ENCODE measurements at places on chromosomes 6 and 20. TPM values are rescaled to one million over a fixed set of nuclear protein-coding genes. Genes with fewer than 3 reads are reported as not detected.

GRCh38 chr6:169344750-169345065 is 91.1 kb upstream of the THBS2 start:
- no peak for DNase-seq

DNA sequence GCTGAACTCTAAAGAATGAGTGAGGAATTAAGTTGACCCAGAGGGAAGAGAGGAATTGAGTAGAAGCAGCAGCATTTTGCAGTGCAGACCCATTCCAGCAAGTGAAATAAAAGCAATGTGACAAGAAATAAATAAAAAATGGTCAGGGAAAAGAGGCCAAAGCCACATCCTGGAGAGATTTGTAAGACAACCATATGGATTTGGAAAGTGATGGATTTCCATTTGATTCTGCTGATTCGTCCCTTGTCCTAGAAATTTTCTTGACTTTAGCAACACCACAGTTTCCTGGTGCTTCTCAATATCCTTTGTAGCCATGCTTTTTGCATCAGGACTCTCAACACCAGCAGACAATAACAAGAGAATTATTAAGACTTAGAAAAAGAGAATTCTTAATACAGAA is 29.8 kb downstream of the ANKEF1 start:
- DNase-seq, result no peak

DNA sequence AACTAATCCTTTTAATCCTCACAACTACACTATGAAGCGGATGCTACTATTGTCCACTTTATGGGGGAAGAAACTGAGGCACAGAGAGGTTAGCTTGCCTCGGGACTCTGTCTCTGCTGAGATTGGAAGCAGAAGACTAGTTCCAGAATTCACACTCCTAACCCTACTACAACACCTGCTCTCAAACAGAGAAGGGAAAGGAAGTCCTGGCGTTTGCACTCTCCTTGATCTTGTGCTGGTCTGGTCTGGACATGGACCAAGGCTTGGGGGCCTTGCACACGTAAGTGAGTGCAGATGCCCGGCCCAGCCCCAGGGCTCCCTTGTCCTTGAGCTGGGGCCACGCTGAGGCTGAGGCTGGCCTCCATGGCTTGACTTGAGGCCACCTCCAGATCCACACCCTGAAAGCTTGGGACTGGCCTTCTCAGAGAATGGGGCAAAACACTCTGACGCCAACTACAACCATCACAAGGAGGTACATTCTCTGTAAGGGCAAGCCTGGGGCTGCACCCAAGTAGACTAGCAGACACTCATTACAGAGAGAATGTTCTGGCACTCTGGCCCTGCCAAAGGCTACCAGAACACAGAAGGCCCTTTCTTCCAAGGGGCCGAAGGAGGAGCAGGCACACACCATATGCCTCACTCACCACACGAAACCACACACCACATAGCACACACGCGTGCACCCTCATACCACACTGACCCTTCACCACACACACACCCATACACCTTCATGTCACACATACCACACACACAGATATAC is 33.3 kb upstream of the EZR start:
- DNase-seq, result no peak

- peak; percentile 87 for DNase-seq
These were observed 50.9 kb upstream of the EZR start for GRCh38 chr6:158869826-158870648.

- no peak for DNase-seq
These were observed 148.4 kb upstream of the EYA4 start for GRCh38 chr6:133092771-133093170.

- DNase-seq, result no peak
These were observed 128.6 kb upstream of the ARID1B start for GRCh38 chr6:156648616-156649015.

GRCh38 chr6:166936079-166936787 is 20.1 kb downstream of the RNASET2 start:
- no peak for DNase-seq

DNA sequence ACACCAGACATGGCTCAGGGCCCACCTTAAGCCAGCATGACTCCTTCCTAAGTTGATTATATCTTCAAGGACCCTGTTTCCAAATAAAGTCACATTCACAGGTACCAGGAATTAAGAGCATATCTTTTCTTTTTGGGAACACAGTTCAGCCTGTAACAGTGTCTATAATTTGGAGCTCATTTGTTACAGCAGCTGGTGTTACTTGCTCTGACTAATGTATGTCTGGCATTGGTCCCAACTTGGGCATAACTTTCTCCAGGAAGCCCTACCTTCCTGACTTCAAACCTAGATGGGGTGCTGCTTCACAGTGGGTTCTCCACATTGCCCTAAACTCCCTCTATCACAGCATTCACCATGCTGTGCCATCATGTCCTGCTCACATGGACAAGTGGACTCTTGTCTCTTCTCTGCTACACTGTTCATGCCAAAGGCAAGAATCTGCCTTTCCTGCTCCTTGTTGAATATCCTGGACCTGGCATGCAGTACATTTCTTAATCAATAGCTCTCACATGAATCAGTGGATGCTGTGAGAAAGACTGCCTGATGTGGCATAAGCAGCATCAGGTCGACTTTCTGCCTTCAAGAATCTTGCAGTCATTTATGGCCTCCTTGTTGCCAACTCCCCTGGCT is 117.4 kb upstream of the FOXA2 start:
- no peak for DNase-seq

DNA sequence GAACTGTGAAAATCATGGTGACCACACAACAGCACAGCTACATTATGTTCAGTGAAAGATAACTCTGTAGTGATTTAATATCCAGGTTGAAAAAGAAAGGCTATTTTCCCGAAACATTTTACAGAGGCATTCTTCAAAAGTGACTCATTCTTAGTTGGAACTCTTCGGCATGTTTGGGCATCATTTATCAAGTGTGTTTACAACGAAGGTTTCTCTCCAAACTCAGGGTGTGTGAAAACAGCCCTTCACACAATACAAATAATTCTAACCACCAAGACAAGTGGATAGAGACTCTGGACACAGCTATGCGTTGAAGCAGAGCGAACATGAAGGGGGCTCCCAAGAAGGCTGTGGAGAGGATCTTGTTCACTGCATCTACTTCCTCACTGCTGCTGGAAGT is 57.6 kb downstream of the CBLN4 start:
- no peak for DNase-seq

- no peak for DNase-seq
These were observed 657.5 kb upstream of the GJE1 start for GRCh38 chr6:141475259-141475658.

GRCh38 chr6:42236682-42237473 is 19.2 kb upstream of the MRPS10 start:
- DNase-seq, result no peak

DNA sequence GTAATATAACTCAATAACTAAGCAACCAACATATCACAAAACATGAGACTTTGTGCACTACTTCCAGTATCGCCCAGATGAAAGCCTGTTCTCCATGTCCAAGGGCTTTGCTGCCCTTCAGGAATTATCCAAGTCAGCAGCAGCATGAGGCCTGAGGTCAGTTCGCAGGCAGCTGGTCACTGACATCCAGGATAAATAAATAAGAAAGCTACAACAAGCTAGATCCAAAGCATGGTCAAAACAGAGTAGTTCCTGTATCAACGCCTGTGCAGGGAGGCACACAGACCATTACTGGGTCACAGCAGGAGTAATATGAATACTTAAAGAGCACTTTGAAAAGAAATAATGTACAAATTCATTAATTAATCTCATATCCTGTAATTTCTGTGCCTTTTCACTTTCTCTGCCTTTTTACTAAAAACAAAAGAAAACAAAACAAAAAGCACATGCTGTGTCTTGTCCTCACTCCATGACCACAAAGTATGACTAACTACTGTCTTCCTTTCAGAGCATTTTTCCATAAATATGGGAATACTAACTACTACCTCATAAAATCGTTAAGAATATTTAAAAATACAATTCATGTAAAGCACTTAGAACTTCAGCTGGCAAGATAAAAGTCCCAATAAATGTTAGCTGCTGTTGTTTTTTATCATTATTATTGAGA is 374.9 kb upstream of the IRAK1BP1 start:
- DNase-seq, result no peak

DNA sequence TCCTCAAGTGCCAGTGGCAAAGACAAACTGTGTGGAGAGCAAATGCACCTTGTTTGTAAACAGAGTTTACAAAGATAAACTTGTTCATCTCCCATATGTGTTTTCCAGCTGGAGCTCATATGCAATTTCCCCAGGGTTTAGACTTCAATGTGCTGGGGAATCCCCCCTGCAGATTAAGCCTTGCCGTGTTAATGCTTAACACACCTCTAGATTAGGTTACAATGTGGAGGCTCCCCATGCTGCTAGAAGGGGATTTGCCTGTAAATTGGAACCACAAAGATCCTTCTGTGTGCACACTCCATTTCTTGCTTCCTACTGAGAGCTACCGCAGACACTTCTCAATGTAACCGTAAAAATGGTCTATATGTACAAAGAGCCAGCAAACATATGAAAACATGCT is 263.1 kb downstream of the TBX18 start:
- no peak for DNase-seq

DNA sequence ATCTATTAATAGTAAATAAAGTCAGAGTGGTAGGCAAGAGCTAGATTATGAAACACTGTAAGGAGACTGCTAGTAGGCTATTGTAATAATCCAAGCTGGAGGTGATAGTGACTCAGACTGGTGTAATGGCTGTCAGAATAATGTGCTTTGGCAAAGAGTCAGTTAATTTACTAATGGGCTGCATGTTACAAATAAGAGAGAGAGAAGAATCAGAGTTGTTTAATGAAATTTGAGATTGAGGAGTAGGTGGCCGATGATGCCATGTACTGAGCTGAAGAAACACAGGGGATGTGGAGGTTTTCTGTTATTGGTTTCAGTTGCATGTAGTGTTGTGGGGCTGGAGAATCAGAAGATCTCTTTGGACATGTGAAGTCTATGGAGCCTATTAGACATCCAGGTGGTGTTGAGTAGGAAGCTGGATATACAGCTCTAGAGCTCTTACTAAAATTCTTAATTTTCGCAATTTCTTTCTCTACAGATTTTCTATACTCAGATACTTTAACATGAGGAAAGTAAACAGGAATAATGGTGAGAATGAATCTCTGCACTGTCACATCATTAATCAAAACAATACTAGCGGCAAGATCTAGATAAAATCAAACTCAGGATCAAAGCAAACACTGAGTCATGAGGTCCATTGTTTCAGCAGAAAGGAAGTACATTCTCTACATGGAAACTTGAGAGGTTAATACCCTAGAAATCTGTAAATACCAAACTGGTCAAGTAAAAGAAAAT is 167.7 kb downstream of the SIM1 start:
- DNase-seq, result peak; percentile 96

DNA sequence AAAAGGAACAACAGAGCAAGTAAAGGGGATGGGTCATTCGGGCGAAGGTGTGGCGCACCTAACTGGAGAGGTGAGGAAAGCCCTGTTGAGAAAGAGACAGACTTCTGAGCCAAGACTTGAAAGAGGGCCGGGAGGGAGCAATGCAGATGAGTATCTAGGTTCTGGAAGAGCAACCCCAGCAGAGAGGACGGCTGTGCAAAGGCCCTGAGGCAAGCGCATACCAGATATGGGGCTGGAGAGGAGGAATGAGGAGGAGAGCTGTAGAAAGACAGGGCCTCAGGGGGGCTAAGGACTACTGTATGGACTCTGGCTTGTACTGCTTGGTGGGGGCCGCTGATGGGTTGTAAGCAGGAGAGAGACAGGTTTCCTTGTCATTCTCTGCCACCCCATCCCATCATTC is 21.9 kb downstream of the TRERF1 start:
- DNase-seq, result no peak

DNA sequence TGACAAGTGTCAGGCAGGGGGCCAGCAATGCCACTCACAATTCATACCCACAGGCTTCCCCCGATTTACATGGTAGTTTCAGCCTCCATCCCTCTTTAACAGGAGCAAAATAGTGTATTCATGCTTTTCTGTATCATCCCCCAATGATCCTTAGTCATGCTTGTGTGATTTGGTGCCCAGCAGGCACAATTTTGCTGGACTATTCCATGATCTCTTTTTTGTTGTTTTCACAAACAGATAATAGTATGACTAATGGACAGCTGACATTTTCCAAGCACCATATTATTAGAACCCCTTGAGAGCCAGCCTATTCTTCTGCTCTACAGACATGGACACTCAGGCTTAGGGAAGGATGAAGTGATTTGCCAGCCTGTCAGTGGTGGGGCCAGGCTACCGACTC is 128.2 kb upstream of the RIPOR2 start:
- DNase-seq, result no peak

DNA sequence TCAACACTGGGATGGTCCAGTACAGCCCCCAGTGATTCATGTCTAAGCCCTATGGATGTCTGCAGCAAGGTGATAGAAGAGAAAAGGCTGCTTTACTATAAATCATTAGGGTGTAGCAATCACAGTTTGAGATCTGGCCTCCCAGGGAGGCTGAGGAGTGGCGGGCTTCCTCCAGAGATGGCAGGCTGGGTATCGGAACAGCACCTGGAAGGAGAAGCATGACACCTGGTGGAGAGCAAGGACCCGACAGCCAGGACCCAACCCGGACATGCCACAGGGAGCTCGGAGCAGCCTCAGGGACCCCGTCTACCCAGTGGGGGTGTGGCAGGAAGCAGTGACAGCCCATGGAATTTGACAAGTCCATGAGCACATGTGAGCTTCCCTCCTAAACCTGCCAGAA is 114.8 kb upstream of the CD93 start:
- DNase-seq, result peak; percentile 60

GRCh38 chr6:29789176-29789575 is 38.4 kb upstream of the HLA-G start:
- no peak for DNase-seq

- no peak for DNase-seq
These were observed 16.5 kb downstream of the RNASET2 start for GRCh38 chr6:166939894-166940293.

DNA sequence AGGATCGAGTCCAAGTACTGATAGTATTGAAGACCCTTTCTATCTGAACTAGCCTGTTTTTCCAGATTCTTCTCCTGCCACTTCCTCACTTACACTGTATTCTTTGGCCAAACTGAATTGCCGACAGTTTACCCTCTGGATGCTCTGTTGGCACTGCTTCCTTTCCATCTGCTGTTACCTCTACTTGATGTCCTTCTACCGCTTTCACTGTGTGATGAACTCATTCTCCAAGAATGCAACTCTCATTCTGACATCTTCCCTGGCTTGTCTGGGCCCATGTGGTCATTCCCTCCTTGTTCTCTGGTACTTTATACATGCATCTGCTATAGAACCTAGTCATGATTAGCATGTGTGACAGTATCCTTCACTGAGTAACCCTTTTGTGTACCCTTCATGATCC is 16.3 kb downstream of the RPRD1B start:
- peak; percentile 41 for DNase-seq

GRCh38 chr20:58071991-58072390 is 156.5 kb downstream of the ANKRD60 start:
- DNase-seq, result no peak

- no peak for DNase-seq
These were observed 51.1 kb downstream of the FAM83B start for GRCh38 chr6:54897462-54898189.

PNPLA1 gene
- total RNA-seq, result not detected

GGT7 gene
- 6.5 TPM for total RNA-seq

PANK2 gene
- total RNA-seq, result 54.5 TPM

SLCO4A1 gene
- 19.3 TPM for total RNA-seq

NAA20 gene
- 168 TPM for total RNA-seq

RSPO3 gene
- not detected for total RNA-seq

FILIP1 gene
- total RNA-seq, result 0.15 TPM

EMILIN3 gene
- not detected for total RNA-seq

DUSP15 gene
- not detected for total RNA-seq

CD93 gene
- total RNA-seq, result 0.07 TPM

OOEP gene
- total RNA-seq, result 12.2 TPM

ERVFRD-1 gene
- not detected for total RNA-seq

IMPG1 gene
- total RNA-seq, result not detected

VSTM2L gene
- total RNA-seq, result 2.3 TPM

All from PC-9 (cell line).